D721Med (cell line): ENCODE measurements at places on chromosomes 6 and 20.

GRCh38 chr20:31713312-31714273, 9.1 kb downstream of the BCL2L1 start:
- no peak for DNase-seq

GRCh38 chr6:164013480-164014208, 599.1 kb downstream of the QKI start:
- DNase-seq = no peak

- no peak for DNase-seq
These were observed 45.2 kb downstream of the ANKEF1 start for GRCh38 chr20:10079964-10080363.

DNA sequence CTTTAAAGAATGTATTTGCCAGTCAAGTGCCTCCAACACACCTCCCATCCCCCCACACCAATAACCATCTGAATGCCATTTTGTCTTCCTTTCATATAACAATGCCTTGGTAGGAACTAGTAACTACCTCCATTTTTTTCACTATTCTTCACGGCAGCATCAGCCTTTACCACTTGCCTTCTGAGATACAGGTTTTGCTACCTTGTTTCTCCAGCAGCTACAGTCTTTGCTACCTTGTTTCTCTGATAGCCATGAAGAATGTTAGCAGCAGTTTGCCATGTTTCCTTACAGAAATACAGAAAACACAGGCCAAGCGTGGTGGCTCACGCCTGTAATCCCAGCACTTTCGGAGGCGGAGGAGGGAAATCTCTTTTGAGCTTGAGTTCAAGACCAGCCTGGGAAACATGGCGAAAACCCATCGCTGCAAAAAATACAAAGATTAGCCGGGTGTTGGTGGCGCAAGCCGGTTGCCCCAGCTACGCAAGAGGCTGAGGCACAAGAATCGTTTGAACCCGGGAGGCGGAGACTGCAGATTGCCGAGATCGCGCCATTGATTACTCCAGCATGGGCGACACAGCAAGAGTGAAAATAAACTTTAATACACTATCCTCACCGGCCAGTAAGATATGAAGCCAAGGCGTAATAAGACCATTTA, 100.9 kb downstream of the HFE start:
- DNase-seq = no peak

DNA sequence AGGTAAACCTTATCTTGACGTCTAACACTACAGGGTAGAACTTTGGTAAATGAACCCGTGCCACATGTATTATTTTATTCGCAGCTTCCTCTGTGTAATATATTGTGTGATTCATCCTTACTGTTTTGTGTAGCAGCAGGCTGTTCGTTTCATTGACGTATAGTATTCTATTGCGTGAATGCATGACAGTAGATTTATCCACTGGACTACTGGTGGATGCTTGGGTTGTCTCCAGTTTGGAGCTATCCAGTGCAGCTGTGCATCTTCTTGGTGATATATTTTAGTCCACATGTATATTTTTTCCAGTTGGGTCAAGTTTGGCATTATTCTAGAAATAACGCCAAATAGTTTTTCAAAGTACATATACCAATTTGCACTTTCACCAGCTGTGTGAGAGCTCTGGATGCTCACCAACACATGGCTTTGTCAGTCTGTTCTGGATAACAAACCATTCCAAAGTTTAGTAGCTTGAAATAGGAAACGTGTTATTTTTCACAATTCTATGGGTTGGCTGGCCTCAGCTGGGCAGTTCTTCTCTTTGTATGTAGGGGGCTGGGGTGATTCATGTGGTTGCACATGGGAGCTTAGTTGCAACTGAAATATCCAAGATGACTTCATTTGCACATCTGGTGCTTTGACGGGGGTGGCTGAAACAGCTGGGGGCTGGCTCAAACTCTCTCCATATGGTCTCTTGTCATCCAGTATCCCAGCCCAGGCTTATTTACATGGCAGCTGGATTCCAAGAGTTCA, 9.3 kb downstream of the ECT2L start:
- no peak for DNase-seq

GRCh38 chr20:4836935-4837334, 115.2 kb downstream of the PRND start:
- DNase-seq = no peak

GRCh38 chr6:166864333-166864732, 92.0 kb downstream of the RNASET2 start:
- DNase-seq = no peak

- DNase-seq = no peak
These were observed 241.1 kb downstream of the PREX1 start for GRCh38 chr20:48586730-48587129.

DNA sequence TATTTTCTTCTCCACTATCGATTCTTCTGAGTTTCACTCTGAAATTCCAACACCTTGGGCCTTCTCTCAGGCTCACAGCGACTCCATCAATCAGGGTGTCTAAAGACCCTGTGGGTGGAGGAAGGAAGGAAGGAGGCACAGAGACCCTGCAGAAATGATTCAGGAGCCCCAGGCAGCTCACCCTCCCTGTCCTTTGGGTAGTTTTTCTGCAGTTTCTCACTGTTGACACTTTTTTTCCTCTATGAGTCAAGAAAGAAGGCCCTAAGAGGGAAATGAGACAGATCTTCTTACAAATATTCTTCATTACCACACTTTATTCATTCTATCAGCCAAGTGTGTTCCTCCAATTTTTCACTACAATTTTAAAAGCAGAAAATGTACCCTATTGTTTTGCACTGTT, 34.2 kb upstream of the TBXT start:
- no peak for DNase-seq

- no peak for DNase-seq
These were observed 14.5 kb downstream of the ADA start for GRCh38 chr20:44637042-44637441.

DNA sequence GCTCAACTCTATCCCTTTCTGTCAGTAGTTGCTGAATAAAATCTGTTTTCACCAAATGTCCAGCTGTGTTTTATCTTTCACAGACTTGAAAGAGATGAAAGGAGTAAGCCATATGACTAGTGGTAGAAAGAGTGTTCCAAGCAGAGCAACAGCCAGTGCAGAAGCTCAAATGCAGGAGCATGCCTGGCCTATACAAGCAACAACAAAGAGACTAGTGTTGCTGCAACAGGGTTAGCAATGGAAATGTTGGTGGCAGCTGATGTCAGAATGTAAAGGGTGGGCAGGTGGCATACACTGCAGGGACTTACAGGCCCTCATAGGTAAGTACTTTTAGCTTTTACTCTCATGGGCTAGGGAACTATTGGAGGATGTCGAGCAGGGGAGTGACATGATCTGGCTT, 5.2 kb upstream of the HINT3 start:
- no peak for DNase-seq

GRCh38 chr20:61599541-61599992, 347.5 kb downstream of the CDH4 start:
- no peak for DNase-seq

DNA sequence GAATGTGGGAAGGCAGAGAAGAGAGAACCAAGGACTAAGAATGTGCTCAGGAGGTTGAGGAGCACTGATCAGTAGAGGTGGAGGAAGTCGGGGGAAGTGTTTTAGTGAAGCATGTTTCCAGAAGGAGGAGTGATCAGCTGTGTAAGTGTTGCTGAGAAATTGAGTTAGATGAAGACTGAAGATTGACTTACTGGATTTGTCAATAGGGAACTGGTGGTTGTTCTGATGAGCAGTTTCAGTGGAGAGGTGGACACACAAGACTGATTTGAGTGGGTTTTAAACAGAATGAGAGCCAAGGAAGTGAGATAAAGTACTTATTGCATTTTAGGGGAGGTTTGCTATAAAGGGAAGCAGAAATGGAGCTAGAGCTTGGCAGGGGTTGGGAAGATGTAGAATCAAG, 182.6 kb downstream of the CDKAL1 start:
- DNase-seq = no peak

- no peak for DNase-seq
These were observed 322.8 kb downstream of the FARS2 start for GRCh38 chr6:5584078-5584482.

GRCh38 chr6:117306227-117306790, 41.0 kb downstream of the VGLL2 start:
- DNase-seq = no peak

- no peak for DNase-seq
These were observed 605.4 kb upstream of the SLC35B3 start for GRCh38 chr6:9040718-9041117.

GRCh38 chr6:84390851-84391250, 163.4 kb upstream of the CEP162 start:
- no peak for DNase-seq

DNA sequence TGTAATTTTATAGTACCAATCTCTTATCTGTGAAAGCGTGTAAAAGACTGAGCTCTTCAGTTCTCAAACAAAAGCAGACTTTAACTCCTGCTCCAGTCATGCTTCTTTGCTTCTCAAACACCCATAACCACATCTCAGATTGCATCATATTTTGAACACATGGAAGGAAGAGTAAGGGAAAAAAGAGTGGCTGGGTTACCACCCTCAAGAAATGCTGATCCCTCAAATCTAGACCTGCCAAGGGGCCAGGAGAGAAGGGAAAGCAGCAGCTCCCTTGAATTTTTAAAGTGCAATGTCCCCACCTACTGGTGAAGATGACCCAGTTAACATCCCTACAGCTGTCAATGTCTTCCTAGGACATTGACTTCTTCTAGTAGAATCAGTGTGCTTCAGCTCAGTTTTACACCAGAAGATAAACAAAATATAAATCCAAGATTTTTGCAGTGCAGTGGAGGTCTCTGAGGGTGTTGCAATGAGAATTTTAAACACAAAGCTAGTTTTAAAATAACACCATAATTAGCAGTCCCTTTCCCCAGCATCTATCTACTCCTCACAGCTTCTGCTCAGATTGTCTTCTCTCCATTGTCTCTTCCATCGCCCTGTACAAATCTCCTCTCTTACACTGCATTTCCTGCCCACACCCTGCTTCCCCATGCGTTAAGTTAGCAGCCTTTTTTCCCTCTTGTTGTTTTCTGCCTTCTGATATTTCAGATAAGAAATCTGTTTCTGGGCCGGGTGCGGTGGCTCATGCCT, 22.6 kb upstream of the HLA-DQB2 start:
- DNase-seq = no peak

DNA sequence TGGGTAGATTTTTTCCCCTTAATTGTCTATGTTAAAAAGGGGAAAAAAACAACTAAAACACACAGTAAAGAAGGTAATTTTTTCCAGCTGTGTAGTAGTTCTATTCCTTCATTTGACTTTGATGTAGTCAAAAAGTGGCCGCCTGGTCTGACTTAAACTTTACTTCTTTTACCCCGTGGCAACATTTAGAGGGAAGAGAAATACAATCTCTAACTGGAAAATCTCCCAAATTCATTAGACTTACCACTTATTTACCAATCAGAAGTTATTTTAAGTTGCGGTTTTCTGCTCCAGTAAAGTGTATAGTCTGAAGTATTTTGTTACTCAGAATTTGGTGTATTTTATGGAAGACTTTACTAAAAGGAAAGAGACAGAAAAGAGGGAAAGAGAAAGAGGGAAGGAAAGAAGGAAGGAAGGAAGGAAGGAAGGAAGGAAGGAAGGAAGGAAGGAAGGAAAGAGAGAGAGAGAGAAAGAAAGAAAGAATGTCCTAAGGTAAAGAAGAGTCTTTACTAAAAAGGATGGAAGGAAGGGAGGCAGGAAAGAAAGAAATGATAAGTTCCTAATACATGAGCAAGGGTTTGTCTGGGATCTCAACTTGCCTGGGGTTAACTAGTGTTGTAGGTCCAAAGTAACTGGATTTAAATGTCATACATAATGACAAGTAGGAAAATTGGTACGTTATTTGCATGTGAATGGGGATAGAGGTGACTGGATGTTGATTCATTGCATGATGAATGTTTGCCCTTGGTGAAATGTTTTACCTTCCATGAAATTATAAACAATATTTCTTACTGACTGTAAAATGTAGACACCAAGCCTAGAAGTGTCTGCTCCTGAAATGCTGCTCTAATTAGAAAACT, 135.1 kb downstream of the SAMD5 start:
- DNase-seq = no peak

DNA sequence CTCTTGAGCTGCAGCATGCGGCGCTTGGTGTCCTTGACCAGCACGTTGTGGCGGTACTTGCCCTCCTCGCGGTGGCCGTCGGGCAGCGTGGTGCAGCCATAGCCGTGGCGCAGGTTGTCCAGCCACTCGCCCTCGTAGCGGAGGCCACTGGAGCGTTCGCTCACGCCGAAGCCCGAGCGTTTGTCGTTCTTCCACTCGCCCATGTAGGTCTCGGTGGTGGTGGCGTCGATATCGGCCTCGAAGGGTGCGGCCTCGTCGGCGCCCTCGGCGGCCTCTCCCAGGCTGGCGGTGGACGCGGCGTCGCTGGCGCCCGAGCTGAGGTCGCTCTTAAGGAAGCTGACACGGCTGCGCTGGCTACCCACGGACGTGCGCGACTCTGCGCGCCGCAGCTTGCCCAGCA, 27.3 kb downstream of the JPH2 start:
- no peak for DNase-seq

- DNase-seq = no peak
These were observed 69.7 kb downstream of the PDE7B start for GRCh38 chr6:135921188-135921587.

DNA sequence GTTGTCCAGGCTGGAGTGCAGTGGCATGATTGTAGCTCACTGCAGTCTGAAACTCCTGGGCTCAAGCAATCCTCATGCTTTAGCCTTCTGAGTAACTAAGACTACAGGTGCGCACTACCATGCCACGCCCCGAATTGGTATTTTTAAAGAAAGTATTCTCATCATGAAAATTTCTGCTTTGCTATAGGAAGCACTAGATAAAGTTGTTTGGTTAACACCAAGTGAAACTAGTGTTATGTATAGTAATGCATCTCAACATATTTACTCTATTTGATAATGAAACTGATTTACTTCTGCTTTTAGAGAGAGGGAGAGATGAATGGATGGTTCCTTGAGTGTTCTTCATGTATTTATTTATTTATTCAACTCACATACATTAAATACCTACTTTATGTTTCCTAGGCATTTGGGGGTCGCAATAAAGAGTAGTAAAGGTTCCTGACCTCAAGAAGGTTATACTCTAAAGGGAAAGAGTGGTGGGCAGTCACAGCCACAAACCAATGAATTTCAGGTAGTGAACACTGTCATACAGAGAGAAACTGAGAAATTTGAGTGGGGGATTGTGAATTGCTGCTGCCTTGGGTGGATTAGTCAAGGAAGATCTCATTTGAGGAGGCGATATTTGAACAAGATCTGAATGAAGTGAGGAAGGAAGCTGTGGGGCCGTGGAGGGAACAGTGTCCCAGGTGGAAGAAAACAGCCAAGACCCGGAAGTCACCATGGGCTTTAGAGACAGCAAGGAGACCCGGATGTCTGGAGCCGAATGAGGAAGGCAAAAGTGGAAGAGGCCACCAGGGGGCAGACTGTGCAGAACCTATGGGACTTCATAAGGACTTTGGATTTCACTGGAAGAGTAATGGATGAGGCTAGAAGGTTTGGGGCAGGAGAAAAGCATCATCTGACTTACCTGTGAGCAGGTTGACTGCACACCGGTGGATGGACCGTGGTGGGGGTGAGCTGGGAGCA, 185.6 kb downstream of the TSHZ2 start:
- DNase-seq = no peak

DNA sequence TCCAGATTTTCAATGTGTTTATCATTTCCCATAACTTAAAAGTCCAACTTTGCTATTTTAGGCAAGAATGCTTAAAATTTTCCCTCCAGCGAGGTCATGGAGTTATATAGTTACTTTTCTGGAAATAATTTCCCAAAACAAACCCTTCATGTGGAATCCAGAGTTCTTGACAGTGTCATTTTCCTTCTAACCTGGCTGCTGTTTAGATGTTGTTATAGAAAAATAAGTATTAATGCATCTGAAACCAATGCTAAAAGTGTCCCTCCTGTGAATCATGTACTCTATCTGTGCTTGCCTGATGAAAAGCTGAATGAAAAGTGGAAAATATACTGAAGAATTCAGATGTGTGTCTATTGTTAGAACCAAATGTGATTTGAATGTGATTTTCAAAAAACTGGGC, 245.3 kb upstream of the HSF2 start:
- DNase-seq = no peak

- no peak for DNase-seq
These were observed 101.6 kb downstream of the DACT2 start for GRCh38 chr6:168217880-168218537.
